Endothelial cell (in vitro differentiated cells): ENCODE measurements at places on chromosomes 2 and 18. TPM values are rescaled to one million over a fixed set of nuclear protein-coding genes. Genes with fewer than 3 reads are reported as not detected.

- DNase-seq, result peak; percentile 38
These were observed 1.3 kb upstream of the TBC1D8 start for GRCh38 chr2:101152272-101153076.

The IL18R1 gene
- total RNA-seq, result 0.51 TPM

- no peak for DNase-seq
These were observed 132.3 kb upstream of the CRIM1 start for GRCh38 chr2:36223259-36223658.

The DCDC2C gene
- not detected for total RNA-seq

DNA sequence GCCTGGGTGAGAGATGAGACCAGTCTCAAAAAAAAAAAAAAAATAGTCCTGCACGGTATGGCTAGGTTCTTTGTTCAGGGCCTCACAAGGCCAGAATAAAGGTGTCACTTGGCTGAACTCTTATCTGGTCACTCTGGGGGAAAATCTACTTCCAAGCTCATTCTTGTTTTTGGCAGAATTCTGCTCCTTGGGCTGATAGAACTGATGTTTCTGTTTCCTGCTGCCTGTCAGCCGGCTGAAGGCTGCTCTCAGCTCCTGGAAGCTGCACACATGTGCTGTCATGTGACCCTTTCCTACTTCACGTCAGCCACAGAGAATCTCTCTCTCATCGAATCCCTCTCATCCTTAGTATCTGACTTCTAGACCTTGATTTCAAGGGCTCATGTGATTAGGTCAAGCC is 10.4 kb downstream of the CSRNP3 start:
- no peak for DNase-seq

GRCh38 chr2:179410552-179411356 is 146.1 kb upstream of the SESTD1 start:
- DNase-seq, result peak; percentile 47

- DNase-seq, result no peak
These were observed 70.3 kb upstream of the PELI1 start for GRCh38 chr2:64214281-64215115.

The ACVR1C gene
- total RNA-seq, result 0.10 TPM

- no peak for DNase-seq
These were observed 266.2 kb downstream of the FIGN start for GRCh38 chr2:163469561-163469962.
